ENCODE measurements at places on chromosomes 5 and 9.

- no peak for DNase-seq
Observed at GRCh38 chr9:16619914-16620520, 250.5 kb downstream of the BNC2 start.

DNA sequence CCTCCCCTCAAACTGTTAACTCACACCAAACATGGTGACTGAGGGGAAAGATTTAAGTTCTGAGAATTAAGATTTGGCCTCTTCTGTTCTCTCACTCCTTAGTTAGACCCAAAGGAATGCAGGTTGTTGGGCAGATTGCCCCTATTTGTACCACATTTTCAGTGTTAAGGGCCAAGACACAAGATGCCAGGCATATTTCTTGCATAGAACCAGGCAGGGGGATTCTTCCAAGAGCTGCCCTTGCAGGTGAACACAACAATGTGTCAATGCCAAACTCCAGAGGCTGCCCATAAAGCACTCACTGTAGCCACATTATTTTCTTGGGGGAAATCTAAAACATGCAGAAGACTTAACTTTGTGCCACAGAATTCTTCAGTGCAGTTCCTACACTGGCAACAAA lies 14.7 kb downstream of the MPDZ start:
- DNase-seq: no peak

DNA sequence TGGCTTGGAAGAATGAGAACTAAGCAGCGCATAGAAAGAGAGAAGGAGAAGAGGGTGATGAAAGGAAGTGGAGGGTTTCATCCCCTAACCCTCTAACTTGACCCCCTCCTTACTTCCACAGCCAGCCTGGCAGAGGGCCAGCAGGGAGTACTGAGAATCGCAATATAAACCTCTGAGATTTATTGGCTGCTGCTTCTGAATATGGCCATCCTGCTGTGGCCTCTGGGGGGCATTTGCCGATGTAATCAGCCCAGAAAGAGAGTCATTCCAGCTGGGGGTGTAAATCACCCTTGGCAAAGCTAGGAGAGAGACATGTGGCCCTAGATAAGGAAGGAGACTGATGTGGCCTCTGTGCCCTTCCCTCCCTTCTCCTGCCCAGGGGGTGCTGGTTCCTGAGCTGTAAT lies 960 bp upstream of the GFRA3 start:
- DNase-seq: no peak

DNA sequence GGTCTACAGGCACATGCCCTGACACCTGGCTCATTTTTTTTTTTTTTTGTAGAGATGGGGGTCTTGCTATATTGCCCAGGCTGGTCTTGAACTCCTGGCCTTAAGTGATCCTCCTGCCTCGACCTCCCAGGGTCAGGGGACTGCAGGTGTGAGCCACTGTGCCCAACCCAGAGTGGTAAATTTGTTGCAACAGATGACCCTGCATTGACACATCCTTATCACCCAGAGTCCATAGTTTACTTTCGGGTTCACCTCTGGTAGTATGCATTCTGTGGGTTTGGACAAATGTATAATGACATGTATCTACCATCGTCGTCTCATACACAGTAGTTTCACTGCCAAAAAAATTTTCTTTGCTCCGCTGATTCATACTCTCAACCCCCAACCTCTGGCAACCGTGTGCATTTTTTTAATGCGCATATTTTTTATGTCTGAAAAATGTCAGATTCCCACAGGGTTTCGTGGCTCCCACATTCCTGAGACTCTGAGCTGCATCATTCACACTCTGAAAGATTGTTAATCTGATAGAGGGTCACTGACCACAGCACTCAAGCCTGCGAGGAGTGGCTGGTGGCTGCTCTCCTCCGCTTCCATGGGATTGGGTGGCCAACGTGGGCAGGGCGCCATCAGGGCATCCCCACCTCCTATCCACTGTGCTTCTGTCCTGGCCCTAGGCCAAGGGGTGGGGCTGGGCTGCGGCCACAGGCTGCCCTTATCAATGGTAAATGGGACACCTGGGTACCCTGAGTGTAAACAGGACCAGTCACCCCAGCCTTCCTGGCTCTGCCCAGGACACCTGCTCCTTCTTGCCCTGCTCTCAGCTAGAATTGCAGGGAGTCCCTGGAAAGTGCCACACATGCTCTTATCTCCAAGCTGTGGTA lies 9.6 kb downstream of the NDST1 start:
- no peak for DNase-seq

- no peak for DNase-seq
Observed at GRCh38 chr5:95281226-95281625, 3.7 kb downstream of the MCTP1 start.

DNA sequence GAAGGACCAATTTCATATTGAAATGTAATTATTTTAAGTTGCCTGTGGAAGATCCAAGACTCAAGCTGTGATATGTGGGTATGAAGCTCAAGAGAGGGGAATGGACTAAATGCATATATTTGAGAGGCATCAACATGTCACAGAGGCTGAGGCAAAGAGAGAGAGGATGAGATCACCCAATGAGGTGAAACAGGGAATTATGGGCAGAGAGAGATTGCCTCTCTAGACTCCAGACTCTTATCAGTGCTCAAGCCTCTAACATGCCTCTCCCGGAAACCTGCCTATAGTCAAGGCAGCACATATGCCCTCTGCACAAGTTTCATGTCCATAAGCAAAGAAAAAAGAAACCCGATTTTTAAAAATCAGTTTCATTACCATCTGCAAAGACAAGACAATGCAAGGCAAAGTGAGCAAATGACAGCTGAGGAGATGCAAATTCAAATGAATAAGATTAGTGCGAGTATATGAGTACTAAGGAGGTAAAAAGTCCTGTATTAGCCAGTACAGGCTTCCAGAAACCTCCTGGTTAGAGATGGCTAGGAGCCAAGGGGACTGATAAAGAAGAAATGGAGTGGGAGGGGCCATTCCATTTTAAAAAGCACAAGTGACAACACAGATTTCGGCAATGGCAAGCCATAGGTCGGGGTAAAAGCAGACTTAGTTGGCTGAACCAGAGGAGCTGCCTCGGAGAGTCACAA lies 9.4 kb downstream of the APTX start:
- no peak for DNase-seq

DNA sequence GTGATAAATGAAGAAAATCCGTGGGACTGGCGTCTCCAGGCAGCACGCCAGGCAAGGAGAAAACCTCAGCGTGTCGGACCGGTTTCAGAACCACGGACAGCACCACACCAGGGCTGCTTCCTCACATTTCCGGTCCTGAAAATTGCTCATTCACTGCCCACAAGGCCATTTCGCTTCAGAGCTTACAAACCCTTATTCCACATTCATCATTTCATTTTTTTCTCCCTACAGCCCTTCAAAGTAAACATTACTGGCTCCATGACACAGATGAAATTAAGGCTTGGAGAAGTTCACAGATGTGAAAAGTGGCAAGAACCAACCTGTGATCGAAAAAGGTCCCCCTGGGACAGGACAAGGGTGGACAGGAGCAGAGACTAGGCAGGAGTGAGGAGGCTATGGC lies 1.5 kb upstream of the GPRIN1 start:
- DNase-seq: peak; percentile 55

DNA sequence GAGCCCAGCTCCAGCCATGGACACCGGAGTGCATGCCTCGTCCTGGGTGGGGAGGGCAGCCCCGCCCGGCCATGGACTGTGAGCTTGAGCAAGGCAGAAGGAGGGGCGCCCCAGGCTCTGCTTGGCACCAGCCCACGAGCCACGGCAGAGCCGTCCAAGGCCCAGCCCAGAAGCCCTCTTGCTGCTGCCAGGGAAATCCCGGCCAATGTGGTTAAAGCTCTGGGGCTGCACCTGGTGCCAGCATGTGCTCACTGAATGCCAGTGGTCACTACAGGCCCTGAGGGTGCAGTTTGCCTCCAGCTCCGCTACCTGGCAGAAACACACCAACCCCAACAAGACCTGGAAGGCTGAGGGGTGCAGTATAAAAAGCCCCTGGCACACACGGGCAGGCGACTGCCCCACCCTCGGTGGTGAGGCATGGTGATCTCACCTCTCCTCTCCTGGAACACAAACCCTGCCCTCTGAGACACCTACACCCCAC lies 11.8 kb downstream of the BRD3 start:
- peak; percentile 73 for DNase-seq

- peak; percentile 59 for DNase-seq
Observed at GRCh38 chr5:98774192-98775033, 950 bp downstream of the RGMB start.

- no peak for DNase-seq
Observed at GRCh38 chr5:125467222-125467621, 720.8 kb upstream of the ZNF608 start.

- DNase-seq: no peak
Observed at GRCh38 chr9:91847581-91848091, 102.4 kb downstream of the ROR2 start.
